MCF 10A (cell line): ENCODE measurements at places on chromosomes 12 and 14. TPM values are rescaled to one million over a fixed set of nuclear protein-coding genes. Genes with fewer than 3 reads are reported as not detected.

DNA sequence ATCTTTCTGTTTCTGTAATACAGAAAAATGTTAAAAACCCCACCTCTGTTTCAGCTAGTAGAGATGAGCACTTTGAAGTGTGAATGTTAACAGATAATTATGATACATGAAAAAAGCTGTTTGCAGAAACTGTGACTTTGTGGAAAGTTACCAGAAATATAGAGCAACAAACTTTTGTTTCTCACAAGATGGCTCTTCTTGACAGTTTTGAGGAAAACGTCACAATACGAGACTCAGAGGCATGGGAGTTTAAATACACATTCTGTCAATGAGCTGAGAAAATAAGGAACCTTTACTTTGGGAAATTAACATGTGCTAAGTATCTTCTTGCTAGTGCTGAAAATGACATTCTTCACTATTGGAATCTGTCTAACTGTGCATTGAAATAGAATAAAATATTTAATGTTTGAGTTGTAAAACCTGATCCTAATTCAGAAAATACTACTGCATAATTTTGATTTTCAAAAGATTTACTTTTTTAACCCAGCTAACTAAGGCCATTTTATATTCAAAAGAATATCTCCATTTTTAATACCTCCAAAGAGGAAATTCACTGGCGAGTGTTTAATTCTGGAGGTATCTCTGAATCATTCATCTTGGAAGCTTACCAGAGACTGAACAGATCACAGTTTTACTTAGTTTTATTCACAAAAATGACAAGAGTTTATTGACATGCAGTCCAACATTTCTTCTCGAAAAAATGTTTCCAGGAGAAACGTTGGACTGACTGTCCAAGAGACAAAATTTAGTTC lies 308.9 kb upstream of the LRFN5 start:
- H3K4me1 ChIP-seq: no peaks in the 10 kb centered on the region
- no peak overlapping the region for H3K4me3 ChIP-seq
- H3K27me3 ChIP-seq: peaks cover 26% of the 10 kb centered on the region
- H3K36me3 ChIP-seq: no peaks in the 10 kb centered on the region

GRCh38 chr14:20551606-20552005 lies 9.2 kb downstream of the RNASE9 start:
- no peaks in the 10 kb centered on the region for H3K27me3 ChIP-seq
- no peaks in the 10 kb centered on the region for H3K36me3 ChIP-seq
- H3K27ac ChIP-seq: no peak overlapping the region
- no peaks in the 10 kb centered on the region for H3K4me1 ChIP-seq

- no peak for DNase-seq
- no peak overlapping the region for H3K27ac ChIP-seq
- H3K4me1 ChIP-seq: no peaks in the 10 kb centered on the region
- H3K4me3 ChIP-seq: no peak overlapping the region
- peaks cover 22% of the 10 kb centered on the region for H3K27me3 ChIP-seq
These were observed 6.8 kb upstream of the ATG14 start for GRCh38 chr14:55418411-55418810.

- no peak overlapping the region for H3K27ac ChIP-seq
- H3K4me1 ChIP-seq: peaks cover 7% of the 10 kb centered on the region
- H3K36me3 ChIP-seq: no peaks in the 10 kb centered on the region
- DNase-seq: no peak
- no peak overlapping the region for H3K4me3 ChIP-seq
These were observed 32.9 kb downstream of the MAP1LC3B2 start for GRCh38 chr12:116591855-116592637.

GRCh38 chr12:54601841-54602240 lies 13.4 kb upstream of the PPP1R1A start:
- peaks cover 32% of the 10 kb centered on the region for H3K27me3 ChIP-seq
- no peak overlapping the region for H3K27ac ChIP-seq
- H3K4me3 ChIP-seq: no peak overlapping the region
- H3K36me3 ChIP-seq: no peaks in the 10 kb centered on the region

DNA sequence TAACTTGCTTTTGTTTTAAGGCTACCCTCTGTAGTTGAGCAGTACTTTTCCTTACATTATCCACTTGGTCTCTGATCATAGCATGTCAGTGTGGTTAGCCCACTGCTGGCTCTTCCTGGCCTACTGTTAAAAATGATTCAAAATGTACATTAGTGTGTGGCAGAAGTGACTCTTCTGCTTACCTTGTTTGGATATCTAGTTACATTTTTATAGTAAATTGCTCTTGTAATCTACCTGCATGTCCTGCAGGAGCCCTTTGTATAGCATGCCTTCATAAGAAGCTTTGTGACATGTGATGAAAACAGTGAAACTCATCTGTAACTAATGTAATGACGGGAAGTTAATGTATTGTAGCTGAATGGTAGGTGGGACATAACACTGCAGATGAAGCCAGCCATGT lies 8.1 kb downstream of the SPATS2 start:
- no peak for DNase-seq
- no peak overlapping the region for H3K27ac ChIP-seq
- H3K4me1 ChIP-seq: no peaks in the 10 kb centered on the region
- peaks cover 8% of the 10 kb centered on the region for H3K36me3 ChIP-seq

Gene STON2
- total RNA-seq: 20.9 and 23.5 TPM in 2 replicates
